ENCODE measurements at places on chromosomes 4 and X. TPM values are rescaled to one million over a fixed set of nuclear protein-coding genes. Genes with fewer than 3 reads are reported as not detected.

Gene SLC34A2
- not detected for total RNA-seq

Gene FTHL17
- total RNA-seq = not detected

Gene SLC4A4
- 3.1 TPM for total RNA-seq

Gene NR0B1
- total RNA-seq = not detected

Gene ENPP6
- 1.4 TPM for total RNA-seq

Gene SPIN2B
- 5.7 TPM for total RNA-seq

Gene XAGE5
- not detected for total RNA-seq

Gene PNMA5
- not detected for total RNA-seq

Gene NHSL2
- total RNA-seq = 0.67 TPM

Gene PRKG2
- 0.33 TPM for total RNA-seq

Gene CTAG1B
- not detected for total RNA-seq

Gene ANXA10
- total RNA-seq = not detected

Gene HHIP
- total RNA-seq = not detected

Gene SPACA5
- not detected for total RNA-seq

Gene PGAM4
- not detected for total RNA-seq

Gene SRPX2
- not detected for total RNA-seq

Gene LRCH2
- total RNA-seq = not detected

Gene RNF4
- total RNA-seq = 112 TPM

Gene ADH1B
- total RNA-seq = not detected

Gene LNX1
- not detected for total RNA-seq

Gene RTL9
- total RNA-seq = not detected

Gene ZFP92
- 2.1 TPM for total RNA-seq

Gene PPA2
- 45.0 TPM for total RNA-seq

Gene LGI2
- not detected for total RNA-seq

Gene STATH
- not detected for total RNA-seq

Gene CHIC1
- total RNA-seq = 4.4 TPM

Gene GPR50
- not detected for total RNA-seq

Gene UNC5C
- not detected for total RNA-seq

Gene SULT1E1
- not detected for total RNA-seq

Gene KLKB1
- total RNA-seq = 0.81 TPM

Gene CRMP1
- total RNA-seq = not detected

Gene CT45A5
- total RNA-seq = not detected

Gene GNRHR
- not detected for total RNA-seq

Gene SSX4B
- total RNA-seq = not detected

Gene MAGEB17
- not detected for total RNA-seq

Gene ARMCX2
- 5.7 TPM for total RNA-seq

Data from natural killer cell treated with Interleukin-12 subunit alpha and Interleukin-12 subunit beta and Interleukin-15 and Interleukin-18, amount 100 ng/mL, for 72 hours (primary cell).